Hematopoietic multipotent progenitor cell treated with erythropoietin and hydrocortisone succinate and interleukin-3 and kit ligand, for 6 days (in vitro differentiated cells): ENCODE measurements at places on chromosomes 6 and 20.
A peak's percentile ranks its signal among the peaks of the same experiment; 100 is the strongest.

DNA sequence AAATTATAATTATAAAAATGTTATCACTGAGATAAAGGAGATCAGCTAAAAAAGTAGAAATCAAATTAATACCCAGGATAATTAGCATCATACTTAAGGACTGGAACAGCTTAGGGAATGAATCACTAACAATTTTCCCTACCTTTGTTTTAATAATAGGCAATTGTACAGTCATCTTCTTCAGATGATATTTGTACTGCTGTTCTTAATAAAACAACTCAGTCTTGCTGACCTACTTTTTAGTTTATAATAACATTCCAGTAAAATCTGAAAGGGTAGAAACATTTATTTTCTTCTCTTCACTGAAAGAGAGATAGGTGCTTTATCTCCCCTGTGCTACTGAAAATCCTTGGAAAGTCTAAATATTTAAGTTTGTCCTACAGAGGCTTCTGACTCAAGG, 271.2 kb upstream of the THEMIS start:
- no peak for DNase-seq

GRCh38 chr6:144343701-144344428, 58.7 kb downstream of the UTRN start:
- peak; percentile 61 for DNase-seq

DNA sequence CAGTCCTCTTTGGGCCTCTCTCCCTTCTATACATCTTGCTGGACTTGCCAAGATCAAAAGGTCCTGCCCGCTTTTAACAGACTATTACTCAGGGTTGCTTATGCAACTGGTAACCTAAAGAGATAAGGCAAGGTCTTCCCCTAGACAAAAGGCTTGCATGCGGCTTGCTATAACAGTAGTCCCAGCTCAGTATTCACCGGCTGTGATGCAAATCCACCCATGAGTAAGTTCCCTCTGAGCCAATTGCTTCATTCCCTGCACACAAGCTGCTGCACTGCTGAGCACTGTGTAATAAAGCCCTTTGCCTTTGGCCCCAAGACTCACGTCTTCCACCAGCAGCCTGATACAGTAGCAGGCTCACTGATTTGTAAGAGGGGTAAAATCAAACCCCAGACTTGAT, 363.8 kb downstream of the PRKN start:
- DNase-seq: no peak

GRCh38 chr6:29474996-29475395, 12.8 kb downstream of the MAS1L start:
- no peak for DNase-seq

DNA sequence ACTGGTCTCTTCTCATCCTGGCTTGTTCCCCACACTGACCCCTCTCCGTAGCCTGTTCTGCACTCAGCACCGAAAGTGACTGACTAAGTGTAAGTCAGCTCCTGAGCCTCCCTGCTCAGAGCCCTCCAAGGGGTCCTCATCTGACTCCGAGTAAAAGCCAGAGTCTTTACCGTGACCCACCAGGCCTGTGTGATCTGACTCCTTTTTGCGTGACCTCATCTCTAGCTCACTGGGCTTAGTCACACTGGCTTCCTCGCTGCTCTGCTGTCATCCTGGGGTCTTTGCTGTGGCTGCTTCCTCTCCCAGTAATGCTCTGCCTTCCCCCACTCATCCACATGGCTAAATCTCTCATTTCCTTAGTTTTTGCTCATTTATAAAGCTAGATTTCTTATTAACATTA, 116.6 kb downstream of the PLCB4 start:
- no peak for DNase-seq

DNA sequence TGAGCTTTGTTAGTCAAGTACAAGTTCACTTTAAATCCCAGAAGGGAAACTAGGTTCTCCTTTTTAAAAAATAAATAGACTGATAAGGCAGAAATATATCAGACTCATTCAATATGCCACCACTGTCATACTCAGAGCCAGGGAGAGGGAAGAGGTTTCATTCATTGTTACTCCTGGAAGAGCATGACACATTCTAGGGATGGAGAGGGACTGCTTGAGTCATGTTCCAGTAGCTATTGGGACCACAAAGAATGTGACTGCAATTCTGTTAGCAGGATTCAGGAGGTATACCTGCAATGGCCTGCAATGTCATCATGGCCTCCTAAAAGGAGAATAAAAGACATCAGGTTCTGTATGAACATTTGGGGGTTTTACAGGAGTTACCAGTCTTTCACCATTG, 167.6 kb downstream of the TFAP2B start:
- no peak for DNase-seq

DNA sequence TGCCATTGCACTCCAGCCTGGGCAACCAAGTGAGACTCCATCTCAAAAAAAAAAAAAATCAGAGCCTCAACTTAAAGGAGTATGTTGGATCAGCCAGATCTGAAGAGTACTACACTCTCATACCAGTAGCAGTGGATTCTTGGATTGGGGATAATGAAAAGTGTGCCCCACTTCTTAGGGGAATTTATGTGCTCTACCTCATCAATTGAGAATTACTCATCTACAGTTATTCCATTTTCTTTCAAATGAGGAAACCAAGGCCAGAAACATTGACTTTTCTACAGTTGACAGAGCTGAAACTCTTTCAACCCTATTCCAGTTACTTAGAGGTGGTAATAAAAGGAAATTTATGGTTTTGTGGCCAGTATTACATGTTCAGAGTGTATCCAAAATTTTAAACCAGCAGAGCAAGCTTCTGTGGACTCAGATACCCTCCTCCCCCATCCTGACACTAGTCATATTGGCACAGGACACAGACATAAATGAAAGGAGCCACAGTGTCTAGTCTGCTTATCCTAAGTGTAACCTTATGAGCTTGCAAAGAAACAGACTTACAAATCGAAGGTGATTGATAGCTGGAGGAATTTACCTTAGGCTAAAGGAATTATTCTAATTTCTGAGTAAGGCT, 51.2 kb downstream of the ORC3 start:
- DNase-seq: no peak

DNA sequence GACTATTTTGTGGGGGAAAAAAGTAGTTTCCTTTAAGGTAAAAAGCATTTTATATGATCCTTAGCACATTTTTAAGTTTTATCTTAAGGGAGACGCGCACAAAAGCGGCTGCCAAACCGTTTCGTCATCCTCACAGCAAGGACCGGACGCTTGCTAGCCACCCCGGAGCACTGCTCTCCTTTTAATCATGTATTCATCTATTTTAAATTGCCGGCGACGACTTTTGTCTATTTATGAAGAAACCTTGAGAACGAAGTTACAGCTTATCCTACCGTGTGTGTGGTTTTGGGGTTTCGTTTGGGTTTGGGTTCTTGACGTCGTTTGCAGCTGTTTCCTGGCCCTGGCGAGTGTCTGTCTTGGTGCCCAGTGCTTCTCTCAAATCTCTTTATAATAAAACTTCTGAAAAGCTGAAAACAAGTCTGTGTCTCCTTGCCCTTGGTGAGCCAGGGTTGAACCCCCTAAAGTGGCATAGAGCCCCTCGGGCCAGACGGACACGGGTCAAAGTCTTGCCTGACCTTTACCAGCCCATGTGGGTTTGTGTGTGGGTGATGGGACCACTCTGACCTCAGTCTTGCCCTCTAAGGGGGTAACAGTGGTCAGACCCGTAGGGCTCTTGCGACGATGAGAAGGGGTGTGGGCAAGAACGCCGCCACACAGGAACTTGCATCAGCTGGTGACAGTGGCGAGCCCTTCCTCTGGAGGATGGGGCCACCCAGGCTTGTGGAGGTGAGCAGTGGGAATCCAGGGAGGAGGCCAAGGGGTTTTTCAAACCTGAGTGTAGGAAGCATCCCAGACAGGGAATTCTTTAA, 117.6 kb downstream of the JPH2 start:
- peak; percentile 41 for DNase-seq

GRCh38 chr6:113406048-113406695, 451.0 kb upstream of the MARCKS start:
- no peak for DNase-seq

DNA sequence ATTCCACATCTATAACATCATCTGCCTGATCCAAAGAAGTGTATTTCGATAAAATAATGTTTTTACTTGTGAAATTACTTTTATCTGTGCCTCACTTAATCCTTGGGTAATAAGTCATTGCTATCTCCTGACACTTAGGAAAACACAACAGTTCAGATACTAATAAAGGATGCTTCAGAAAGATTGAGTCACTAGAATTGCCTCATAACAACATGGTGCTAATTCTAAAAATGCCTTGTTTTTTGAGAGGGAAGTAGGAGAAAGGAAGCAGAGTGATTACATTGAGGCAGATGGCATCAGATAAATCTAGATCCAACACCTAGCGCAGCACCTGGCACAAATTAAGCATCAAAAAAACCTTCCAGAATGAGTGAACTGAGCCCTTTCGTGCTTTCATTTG, 69.0 kb downstream of the NCOA7 start:
- DNase-seq: no peak

DNA sequence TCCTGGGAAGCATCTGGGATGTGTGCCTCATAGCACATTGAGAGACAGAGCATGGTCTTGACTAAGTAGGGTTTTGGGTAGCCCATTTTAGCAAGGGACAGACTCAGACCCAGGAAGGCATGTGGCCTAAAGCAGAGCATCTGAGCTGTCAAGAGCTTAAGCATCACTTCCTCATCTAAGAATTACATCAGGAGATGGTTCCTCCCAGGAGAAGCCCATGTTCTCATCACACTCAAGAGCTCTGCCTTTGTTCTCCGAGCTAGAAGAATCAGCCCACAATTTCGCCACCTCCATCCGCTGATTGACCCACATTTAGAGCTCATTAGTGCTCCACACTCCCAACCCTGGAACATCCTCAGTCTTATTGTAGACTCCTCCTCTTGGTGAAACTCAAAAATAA, 68.3 kb downstream of the NPEPL1 start:
- DNase-seq: no peak

GRCh38 chr6:54232703-54233102, 75.5 kb upstream of the TINAG start:
- no peak for DNase-seq

DNA sequence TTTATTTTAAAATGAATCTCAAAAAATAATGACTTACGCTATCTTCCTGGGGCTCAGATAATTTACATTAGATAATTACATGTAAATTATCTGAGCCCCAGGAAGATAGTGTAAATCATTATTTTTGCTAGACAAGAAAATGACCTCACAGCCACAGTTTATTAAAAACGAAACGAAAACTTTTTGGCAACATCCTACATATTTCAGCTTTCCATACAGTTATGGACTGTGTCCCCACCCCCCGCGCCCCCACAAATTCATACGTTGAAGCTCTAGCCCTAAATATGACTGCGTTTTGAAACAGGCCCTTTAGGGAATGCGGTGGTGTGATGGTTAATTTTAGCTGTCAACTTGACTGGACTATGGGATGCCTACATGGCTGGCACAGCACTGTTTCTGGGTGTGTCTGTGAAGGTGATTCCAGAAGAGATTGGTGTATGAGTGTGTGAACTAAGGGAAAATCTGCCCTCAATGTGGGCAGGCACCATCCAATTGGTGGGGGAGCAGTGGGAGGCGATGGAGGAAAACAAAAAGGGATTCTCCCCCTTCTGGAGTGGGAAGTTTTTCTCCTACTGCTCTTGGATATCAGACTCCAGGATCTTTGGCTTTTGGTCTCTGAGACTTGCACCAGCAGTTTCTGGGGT, 52.6 kb downstream of the TRPC4AP start:
- DNase-seq: no peak
